Fibroblast of the aortic adventitia (primary cell): ENCODE measurements at places on chromosomes 7 and 10. TPM values are rescaled to one million over a fixed set of nuclear protein-coding genes. Genes with fewer than 3 reads are reported as not detected.

AGBL3 gene
- total RNA-seq, result 0.41 and 2.9 TPM in 2 replicates

ARL3 gene
- 10.4 and 12.1 TPM in 2 replicates for total RNA-seq

MSMB gene
- not detected in 2 replicates for total RNA-seq

CDC14C gene
- total RNA-seq, result not detected in 2 replicates

TCF7L2 gene
- total RNA-seq, result 8.8 and 14.8 TPM in 2 replicates

REEP3 gene
- 17.7 and 95.1 TPM in 2 replicates for total RNA-seq

FLNC gene
- total RNA-seq, result 43.7 and 193 TPM in 2 replicates

TTYH3 gene
- 9.2 and 27.9 TPM in 2 replicates for total RNA-seq

TEX47 gene
- not detected in 2 replicates for total RNA-seq

ICA1 gene
- total RNA-seq, result 0.45 and 1.1 TPM in 2 replicates

LHFPL3 gene
- total RNA-seq, result not detected in 2 replicates

EFCAB10 gene
- not detected in 2 replicates for total RNA-seq

HMX3 gene
- total RNA-seq, result not detected in 2 replicates

BUD23 gene
- total RNA-seq, result 28.6 and 69.4 TPM in 2 replicates

NAMPT gene
- total RNA-seq, result 78.8 and 84.4 TPM in 2 replicates

FBXO24 gene
- total RNA-seq, result 0.54 TPM in 1 of 2 replicates, not detected in the other

LAMB4 gene
- 0.08 and 0.45 TPM in 2 replicates for total RNA-seq

HOXA13 gene
- total RNA-seq, result not detected in 2 replicates

ADAM8 gene
- total RNA-seq, result 0.36 TPM in 1 of 2 replicates, not detected in the other

METTL27 gene
- total RNA-seq, result 6.1 and 10.7 TPM in 2 replicates

VPS37D gene
- total RNA-seq, result 1.9 and 31.2 TPM in 2 replicates

FFAR4 gene
- total RNA-seq, result not detected in 2 replicates

HACD1 gene
- total RNA-seq, result 7.0 and 18.4 TPM in 2 replicates

LIPK gene
- not detected in 2 replicates for total RNA-seq

SPDYE16 gene
- 0.09 and 0.33 TPM in 2 replicates for total RNA-seq

OR9A2 gene
- total RNA-seq, result not detected in 2 replicates

NME8 gene
- total RNA-seq, result not detected in 2 replicates

ZKSCAN1 gene
- total RNA-seq, result 28.9 and 41.9 TPM in 2 replicates
